Natural killer cell treated with Interleukin-12 subunit alpha and Interleukin-12 subunit beta and Interleukin-15 and Interleukin-18, amount 100 ng/mL, for 72 hours (primary cell): ENCODE measurements at places on chromosomes 16 and 17. TPM values are rescaled to one million over a fixed set of nuclear protein-coding genes. Genes with fewer than 3 reads are reported as not detected.

- no peak for DNase-seq
These were observed 608.5 kb downstream of the KCNJ18 start for GRCh38 chr17:22300731-22301352.

GRCh38 chr16:20995711-20996110, 95.1 kb downstream of the LYRM1 start:
- no peak for DNase-seq

The SNRNP25 gene
- 35.6 TPM for total RNA-seq

GRCh38 chr17:74603037-74603635, 11.1 kb upstream of the CD300LD start:
- no peak for DNase-seq

DNA sequence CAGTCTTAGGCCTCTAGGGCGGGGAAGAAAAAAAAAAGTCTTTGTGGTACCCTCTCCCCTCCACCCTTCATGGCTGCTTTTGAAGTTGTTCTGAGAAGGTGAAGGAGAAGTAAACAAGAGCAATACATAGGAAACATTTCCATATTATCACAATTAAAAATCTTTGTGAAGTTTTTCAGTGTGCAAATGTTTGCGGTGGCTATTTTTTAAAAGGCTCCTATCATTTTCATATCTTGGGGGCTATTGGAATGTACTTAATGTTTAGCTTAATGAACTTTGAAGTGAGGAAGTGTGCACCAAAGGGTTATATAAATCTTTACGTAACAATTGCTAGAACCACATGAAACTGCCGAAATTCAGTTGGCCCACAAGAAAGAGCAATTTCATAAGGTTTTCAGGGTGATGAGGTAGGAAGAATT, 7.6 kb downstream of the NOL11 start:
- no peak for DNase-seq

GRCh38 chr17:3983606-3984484, 19.6 kb upstream of the ATP2A3 start:
- DNase-seq = no peak

- no peak for DNase-seq
These were observed 18.2 kb upstream of the CMTM4 start for GRCh38 chr16:66714654-66715307.

GRCh38 chr17:306116-306515, 46.5 kb downstream of the RPH3AL start:
- peak; percentile 29 for DNase-seq

- DNase-seq = no peak
These were observed 35.2 kb upstream of the ATP2C2 start for GRCh38 chr16:84332975-84333684.

GRCh38 chr16:23269248-23269953, 32.7 kb upstream of the SCNN1B start:
- DNase-seq = no peak

GRCh38 chr16:85205747-85206471, 93.6 kb upstream of the CIBAR2 start:
- DNase-seq = no peak

The NOTUM gene
- total RNA-seq = not detected

GRCh38 chr17:40909755-40910154, 24.7 kb upstream of the KRT20 start:
- DNase-seq = no peak

The FTO gene
- total RNA-seq = 57.4 TPM

- DNase-seq = no peak
These were observed 32.5 kb downstream of the CYLD start for GRCh38 chr16:50774405-50774804.

DNA sequence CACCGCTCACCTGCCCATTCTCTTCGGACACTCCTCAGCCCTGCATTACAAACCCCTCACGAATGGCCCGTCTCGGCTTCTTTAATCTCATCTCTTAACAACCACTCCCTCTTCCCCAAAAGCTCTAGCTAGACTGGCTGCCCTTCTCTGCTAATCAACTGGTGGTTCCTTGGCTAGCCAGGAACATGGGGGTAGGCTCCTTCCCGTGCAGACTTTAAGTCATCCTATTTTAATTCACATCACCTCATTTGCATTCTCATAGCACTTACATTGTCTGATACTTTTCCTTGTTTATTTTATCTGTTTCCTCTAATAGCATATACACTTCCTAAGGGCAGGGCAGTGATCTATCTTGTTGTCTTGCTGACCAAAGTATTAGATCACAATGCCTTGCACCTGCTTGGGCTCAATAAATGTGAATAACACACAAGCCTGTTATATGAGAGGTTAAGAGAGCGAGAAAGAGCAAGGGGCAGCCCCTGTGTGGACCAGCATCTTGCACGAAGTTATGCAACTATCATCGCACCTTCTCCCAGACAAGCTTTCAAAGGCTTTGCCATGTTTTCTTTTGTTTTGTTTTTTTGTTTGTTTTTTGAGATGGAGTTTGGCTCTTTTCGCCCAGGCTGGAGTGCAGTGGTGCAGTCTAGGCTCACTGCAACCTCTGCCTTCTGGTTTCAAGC, 9.8 kb downstream of the TP53 start:
- DNase-seq = no peak

- no peak for DNase-seq
These were observed 80.2 kb downstream of the CACNG1 start for GRCh38 chr17:67124450-67125148.

The CMTM1 gene
- 11.6 TPM for total RNA-seq

The NPIPB2 gene
- total RNA-seq = 19.9 TPM
